Fibroblast of skin of right biceps (primary cell): ENCODE measurements at places on chromosomes 6 and 20.
A peak's percentile ranks its signal among the peaks of the same experiment; 100 is the strongest.

DNA sequence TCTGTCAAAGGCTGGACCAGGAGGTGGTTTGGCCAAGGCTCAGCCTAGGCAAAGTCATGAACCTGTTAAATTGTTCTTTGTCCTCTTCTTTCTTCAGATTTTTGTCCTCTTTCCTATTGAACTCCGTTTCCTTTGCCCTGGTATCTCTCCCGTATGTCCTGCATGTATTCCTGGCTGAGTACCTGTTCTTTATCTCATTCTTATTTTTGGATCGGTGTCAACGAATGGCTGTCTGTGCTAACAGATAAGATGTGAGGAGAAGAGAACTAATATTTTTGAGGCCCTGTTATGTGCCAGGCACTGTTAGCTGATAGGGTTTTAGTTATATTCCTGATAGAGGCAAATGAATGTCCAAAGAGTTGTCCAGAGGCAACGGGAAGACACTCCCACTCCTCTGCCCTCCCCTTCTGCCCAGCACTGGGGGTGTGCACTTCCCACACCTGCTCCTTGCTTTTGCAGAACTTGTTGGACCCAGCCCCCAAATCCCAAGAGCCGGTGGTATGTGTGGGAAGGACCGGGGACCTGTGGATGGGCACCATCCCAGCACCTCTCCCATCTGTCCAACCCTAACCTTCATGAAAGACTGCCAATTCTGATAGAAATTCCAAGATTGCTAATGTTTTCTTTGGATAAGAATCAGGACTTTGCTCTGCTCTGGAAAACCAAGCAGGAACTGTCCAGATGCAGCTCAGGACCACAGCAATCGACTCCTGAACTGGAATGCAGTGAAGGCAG, 20.6 kb downstream of the MMP24OS start:
- peak; percentile 49 for DNase-seq

DNA sequence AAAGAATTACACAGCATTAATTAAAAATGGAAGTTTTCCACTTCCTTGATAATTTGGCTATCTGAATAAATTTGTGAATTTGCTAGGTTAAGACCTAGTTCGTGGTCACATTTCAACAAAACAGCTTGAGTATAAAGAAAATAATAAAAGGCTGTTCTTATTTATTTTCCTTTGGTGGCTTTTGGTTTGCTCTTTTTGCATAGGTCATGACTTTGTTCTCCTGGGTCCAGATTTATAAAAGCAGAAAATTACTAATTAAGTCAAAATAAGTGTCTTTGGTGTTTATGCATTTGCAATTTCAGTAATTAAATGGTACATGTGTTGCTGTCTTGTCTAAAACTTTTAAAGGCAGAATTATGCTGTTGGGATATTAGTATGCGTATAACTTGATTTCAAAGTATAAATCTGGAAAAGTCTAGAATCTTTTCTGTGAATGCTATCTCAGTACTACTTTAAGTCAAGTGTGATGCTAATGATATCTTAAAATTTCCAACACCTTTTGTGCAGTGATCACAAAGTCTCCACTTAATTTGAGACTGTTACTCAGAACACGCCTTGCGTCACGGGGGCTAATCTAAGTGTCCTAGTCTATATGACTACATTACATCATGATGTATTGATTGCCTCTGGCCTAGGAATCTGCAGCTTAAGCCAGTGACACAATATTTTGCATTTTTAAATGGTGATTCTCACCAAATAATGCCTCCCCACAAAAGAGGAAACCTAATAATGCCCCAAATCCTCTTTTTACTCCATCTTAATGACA, 41.0 kb downstream of the GNAS start:
- DNase-seq, result peak; percentile 55

- DNase-seq, result peak; percentile 54
Observed at GRCh38 chr6:74574794-74575193, 631.1 kb downstream of the COL12A1 start.

GRCh38 chr20:8880085-8880853, 188.6 kb upstream of the PLCB4 start:
- DNase-seq, result no peak

DNA sequence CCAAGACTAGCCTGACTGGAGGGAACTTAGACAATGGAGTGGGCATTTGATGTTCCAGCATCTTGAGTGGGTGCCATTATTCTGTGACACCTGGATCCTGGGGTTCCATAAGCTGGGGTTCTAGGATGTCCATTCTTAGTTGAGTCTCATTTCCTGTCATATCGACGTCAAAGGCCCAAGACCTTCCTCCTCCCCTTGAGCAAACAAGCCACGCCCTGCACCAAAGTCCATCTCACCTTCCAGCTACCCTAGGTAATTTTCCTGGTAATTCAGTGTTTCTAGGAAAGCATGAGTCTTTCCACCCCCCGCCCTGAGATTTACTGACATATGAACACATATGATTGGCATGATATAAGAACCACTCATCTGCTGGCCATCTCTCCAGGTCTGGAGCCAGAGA, at the start of gene TRIM40:
TSS of gene TRIM40 (plus strand) at position 384 of the 400 bp plus-strand sequence. CDS start 897 bp downstream, outside the sequence.
- DNase-seq, result no peak

- DNase-seq, result peak; percentile 44
Observed at GRCh38 chr6:104325341-104326172, 534.2 kb downstream of the HACE1 start.

DNA sequence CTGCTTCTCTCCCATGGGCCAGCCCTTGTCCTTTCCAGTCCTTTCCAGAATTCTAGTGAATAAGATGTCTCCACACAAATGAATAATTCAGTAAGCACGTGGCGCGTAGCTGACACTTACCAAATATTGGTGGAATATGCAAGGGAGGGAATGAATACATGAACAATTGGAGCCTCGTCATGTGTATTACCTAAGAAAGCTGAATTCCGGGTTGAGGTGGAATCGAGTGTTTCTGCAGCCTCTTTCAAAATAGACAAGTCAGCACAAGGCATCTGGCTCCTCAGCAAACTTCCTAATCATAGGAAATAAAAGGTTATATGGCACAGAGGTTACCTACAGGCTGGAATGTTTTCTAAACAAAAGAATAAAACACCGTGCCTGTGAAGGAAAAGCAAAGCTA, 47.0 kb upstream of the NT5E start:
- DNase-seq, result no peak

- no peak for DNase-seq
Observed at GRCh38 chr6:41347378-41348050, 12.1 kb downstream of the NCR2 start.

DNA sequence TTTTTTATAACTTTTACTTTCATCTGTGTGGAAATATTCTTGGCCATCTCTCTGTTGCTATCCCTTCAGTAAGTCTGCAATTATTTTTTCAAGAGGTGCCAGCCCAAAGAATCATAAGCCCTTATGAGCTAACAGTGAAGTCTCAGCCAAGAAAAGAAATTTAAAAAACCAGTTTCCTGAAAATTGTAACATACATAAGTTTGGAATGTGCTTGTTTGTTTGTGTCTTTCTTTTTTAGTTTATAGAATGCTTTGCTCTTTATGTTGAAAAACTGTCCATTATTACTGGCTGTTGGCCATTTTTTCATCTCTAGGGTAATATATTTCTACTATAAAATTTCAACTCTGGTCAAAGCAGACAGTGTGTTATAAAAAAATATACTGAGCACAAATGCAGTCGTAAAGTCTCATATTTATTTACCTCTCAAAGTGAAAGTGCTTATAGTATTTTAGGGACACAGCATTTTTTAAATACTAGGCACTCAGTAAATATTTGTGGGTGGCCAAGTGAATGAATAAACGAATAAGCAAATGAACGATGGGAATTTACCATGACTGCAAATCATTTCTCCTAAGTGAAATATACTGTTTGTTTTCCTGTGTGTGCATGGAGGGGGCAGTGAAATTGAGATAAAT, 659.7 kb downstream of the KIF16B start:
- no peak for DNase-seq

DNA sequence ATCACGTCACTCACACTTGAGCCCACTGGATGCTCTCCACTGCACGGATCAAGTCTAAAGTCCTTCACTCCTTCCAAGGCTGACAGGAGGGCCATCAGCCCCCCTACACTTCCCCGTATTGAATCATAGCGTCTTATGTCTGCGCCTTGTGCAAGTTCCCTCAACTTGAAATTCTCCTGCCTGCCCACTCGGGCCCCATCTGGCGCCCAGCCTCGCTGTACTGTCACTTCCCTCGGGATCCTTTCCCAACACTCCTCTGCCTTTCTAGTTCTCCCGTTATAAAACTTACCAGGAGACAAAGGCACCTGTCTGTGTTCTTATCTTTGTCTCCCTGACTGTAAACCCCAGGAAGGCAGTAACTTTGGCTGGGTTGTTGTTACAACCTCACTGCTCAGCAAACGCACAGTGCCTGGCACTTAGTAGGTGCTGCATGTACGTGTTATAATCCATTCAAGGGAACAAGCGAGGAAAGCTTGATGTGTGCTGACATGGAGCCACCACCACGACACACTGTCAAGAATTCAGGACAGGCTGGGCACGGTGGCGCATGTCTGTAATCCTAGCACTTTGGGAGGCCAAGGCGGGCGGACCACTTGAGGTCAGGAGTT, 33.8 kb upstream of the ZFAND3 start:
- DNase-seq, result peak; percentile 27

DNA sequence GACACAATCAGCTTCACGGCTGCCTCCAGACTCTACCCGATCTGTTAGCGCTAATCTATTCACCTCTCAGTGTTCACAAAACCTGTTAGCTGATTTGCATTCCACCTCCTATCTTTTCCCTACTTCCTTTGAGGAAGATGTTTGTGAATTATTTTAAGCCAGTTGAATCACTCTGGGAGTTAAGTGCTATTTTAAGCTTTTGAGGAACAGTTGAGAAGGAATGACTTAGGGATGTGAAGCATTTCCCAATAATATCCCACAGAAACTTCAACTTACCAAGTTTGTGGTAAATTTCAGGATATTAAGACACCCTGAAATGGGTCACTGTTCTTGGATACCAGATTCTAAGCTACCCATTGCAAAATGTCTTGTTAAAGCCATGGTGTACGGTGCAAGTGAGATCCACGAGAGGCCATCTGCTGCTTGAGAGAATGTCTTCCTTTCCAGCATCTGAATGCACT, 145.2 kb upstream of the CITED2 start:
- peak; percentile 81 for DNase-seq

- no peak for DNase-seq
Observed at GRCh38 chr6:24006254-24006653, 119.8 kb upstream of the NRSN1 start.

- no peak for DNase-seq
Observed at GRCh38 chr6:21522797-21523456, 70.6 kb upstream of the SOX4 start.

DNA sequence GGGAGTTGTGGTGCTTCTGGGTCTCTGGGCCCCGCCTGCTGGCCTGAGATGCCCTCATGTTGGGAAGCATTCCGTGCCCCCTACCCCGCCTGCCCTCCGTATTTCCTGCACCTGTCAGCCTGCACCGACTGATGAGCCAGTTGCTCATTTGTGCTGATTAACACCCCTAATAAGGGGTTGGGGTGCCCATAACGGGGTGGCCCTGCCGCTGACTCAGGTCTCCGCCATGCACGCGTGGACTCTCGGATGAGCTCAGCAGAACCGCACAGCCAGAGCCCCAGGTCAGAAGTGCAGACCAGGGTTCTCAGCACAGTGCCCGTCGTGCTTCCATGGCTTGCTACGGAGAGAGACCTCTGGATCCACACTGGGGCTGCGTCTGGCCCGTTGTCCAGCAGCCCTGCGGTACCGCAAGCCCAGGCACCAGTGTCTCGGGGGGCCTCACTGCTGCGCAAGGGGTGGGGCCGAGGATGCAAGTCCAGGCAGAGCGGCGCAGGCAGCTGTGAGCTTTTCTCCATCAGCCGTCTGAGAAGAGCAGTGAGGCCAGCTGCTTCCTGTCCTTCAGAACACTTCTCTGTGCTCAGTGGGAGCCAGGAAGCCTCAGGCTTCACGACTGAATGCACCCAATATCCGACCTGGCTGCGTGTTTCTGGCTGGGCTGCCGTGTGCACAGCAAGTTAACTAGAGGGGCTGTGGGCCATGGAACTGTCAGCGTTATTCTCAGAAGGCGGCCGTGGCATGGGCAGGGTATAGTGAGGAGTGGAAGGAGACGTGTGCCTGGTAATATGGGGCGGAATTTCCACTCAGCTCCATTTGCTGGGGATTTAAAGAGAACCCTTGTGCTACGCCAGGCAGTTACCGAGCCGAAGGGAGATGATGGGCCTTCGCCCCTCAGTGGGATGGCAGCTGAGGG, 18.6 kb downstream of the MTG2 start:
- no peak for DNase-seq

DNA sequence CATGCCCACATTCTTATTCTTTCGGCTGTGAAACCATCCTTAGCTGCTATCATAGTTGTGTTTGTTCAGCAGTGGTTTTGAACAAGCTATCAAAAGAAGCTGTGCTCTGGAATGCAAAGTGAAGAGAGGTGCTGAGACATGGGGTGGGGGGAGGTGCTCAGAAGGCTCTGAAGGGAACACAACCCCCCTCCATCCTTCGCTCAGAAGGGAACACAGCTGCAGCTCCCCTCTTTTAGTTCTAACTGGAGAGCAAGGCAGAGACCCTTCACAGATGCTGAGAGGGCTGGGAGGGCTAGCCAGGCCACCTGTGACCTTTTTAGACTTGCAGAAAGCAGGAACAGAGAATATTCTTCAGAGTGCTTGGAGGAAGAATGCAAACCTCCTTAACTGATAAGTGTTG, 17.6 kb upstream of the SSTR4 start:
- DNase-seq, result no peak

DNA sequence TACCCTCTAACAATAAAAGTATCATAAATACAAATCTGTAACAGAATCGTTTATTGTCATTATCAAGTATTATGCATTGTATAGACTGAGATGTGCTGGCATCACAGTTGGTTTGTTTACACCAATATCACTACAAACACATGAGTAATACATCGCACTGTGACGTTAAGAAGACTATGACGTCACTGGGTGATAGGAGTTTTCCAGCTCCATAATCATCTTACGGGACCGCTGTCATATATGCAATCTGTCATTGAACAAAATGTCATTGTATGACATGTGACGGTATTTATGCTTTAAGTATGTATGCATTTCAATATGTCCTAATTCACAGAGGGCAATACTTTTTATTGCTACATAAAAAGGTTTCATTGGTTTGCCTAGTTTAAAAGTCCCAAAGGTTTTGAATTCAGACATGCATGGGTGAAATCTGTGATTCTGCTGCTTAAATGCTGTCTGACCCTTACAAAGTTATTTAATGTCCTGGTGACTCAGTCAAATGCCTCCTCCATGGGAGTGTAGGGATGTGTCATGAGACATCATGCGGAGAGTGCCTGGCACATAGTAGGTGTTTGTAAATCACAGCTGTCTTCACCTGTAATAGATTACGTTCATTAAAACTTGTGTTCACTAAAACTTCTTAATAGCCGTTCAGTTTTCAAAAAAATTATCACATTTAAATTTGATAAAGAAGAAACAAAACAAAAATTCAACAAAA, 160.7 kb upstream of the PDE10A start:
- DNase-seq, result no peak

- DNase-seq, result peak; percentile 60
Observed at GRCh38 chr6:71228461-71229041, 60.1 kb upstream of the OGFRL1 start.

DNA sequence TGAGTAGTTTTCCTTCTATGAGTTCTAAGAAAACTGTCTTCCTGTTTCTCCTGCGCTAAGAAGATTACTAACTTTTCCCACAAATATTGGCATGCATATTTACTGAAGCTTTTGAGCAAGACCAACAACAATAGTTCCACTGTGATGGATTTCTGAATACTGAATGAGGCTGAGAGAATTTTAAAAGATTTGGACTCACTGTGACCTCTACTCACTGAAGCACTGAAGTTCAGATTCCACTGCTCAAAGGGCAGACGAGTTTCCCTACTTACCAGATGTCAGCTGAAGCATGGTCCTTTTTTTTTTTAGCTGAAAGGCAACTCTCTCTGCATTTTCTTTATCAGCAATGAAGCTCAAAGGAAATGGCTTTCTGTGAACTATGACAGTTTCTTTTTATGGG, 718.5 kb downstream of the RFPL4B start:
- peak; percentile 46 for DNase-seq

GRCh38 chr20:17533396-17533795, 2.2 kb upstream of the BFSP1 start:
- peak; percentile 72 for DNase-seq
